ENCODE measurements at places on chromosomes 16 and 17. TPM values are rescaled to one million over a fixed set of nuclear protein-coding genes. Genes with fewer than 3 reads are reported as not detected.

SHISA9 gene
- total RNA-seq, result not detected

MYOCD gene
- under 0.01 TPM for total RNA-seq

TMEM208 gene
- 82.9 TPM for total RNA-seq

AGRP gene
- total RNA-seq, result not detected

C17orf100 gene
- total RNA-seq, result 0.86 TPM

LITAFD gene
- total RNA-seq, result not detected

NLRC3 gene
- not detected for total RNA-seq

KCNJ16 gene
- total RNA-seq, result not detected

BCL6B gene
- 0.18 TPM for total RNA-seq

GRAP gene
- total RNA-seq, result under 0.01 TPM

KRT40 gene
- total RNA-seq, result not detected

SEC14L1 gene
- total RNA-seq, result 33.1 TPM

DPEP3 gene
- total RNA-seq, result not detected

TBC1D3G gene
- not detected for total RNA-seq

RAP1GAP2 gene
- 2.7 TPM for total RNA-seq

GSE1 gene
- total RNA-seq, result 16.0 TPM

ZNF778 gene
- 5.8 TPM for total RNA-seq

CDR2L gene
- total RNA-seq, result 34.0 TPM

ALOX12 gene
- total RNA-seq, result 0.18 TPM

FOXC2 gene
- total RNA-seq, result 0.53 TPM

P2RX5 gene
- total RNA-seq, result 7.8 TPM

INCA1 gene
- under 0.01 TPM for total RNA-seq

TPSAB1 gene
- not detected for total RNA-seq

CAMKK1 gene
- total RNA-seq, result 4.3 TPM

ZACN gene
- total RNA-seq, result not detected

PYDC1 gene
- total RNA-seq, result not detected

WNT9B gene
- total RNA-seq, result not detected

PNMT gene
- 0.29 TPM for total RNA-seq

CSH2 gene
- not detected for total RNA-seq

SPATA33 gene
- 5.7 TPM for total RNA-seq

SSTR5 gene
- total RNA-seq, result not detected

KRTAP2-1 gene
- not detected for total RNA-seq

CACNG1 gene
- total RNA-seq, result not detected

CCL11 gene
- not detected for total RNA-seq

RNF112 gene
- 4.3 TPM for total RNA-seq

KCTD19 gene
- total RNA-seq, result under 0.01 TPM

PPP4C gene
- total RNA-seq, result 176 TPM

NOL3 gene
- 22.9 TPM for total RNA-seq

PSKH1 gene
- 8.3 TPM for total RNA-seq

CHMP1A gene
- total RNA-seq, result 148 TPM

PTGES3L gene
- total RNA-seq, result 0.29 TPM

MAF gene
- total RNA-seq, result 0.58 TPM

GJD3 gene
- total RNA-seq, result 2.6 TPM

TPSD1 gene
- not detected for total RNA-seq

SOCS3 gene
- total RNA-seq, result 44.0 TPM
